ENCODE measurements at places on chromosomes 4 and X.

GRCh38 chr4:174037631-174038030, 245.8 kb downstream of the FBXO8 start:
- DNase-seq = no peak

- DNase-seq = no peak
Measured at GRCh38 chr4:828641-829271, 2.8 kb upstream of the CPLX1 start.

- no peak for DNase-seq
Measured at GRCh38 chr4:89725268-89725667, 111.7 kb downstream of the SNCA start.

- DNase-seq = no peak
Measured at GRCh38 chrX:31061091-31061490, 10.8 kb downstream of the FTHL17 start.
